SJCRH30 (cell line): ENCODE measurements at places on chromosomes 3 and 15. TPM values are rescaled to one million over a fixed set of nuclear protein-coding genes. Genes with fewer than 3 reads are reported as not detected.

- no peak for DNase-seq
These were observed 2.0 kb downstream of the SRGAP3 start for GRCh38 chr3:9247361-9247940.

Gene ACY1
- 24.5 and 26.2 TPM in 2 replicates for total RNA-seq

DNA sequence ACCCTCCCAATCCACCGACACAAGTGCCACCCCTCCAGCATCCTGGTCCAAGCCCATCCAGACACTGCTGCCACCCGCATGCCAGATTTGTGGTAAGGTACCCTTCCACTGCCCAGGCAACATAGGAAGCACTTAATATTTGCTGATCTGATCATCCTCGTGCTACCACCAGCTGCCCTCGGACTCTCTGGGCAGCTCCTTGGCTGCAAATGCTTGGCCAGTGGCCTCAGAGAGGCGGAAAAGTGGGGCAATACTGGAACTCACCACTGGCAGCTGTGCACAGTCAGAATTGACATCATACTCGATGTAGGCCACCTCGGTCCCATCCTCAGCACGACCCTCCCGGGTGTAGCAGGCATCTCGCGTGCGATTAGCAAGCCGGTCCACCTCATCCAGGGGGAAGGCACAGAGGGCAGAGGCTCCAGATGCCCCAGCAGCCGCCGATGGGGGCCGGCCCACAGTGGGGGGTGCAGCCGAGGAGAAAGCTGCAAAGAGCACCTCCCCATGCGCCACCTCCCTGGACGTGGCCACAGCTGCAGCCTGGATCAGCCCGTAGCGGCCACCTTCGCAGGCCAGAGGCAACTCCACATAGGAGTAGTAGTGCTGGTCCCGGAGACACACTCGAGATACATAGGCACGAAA is 6.5 kb downstream of the PLXNB1 start:
- DNase-seq, result peak; percentile 29

Gene SERPINI2
- not detected in 2 replicates for total RNA-seq

DNA sequence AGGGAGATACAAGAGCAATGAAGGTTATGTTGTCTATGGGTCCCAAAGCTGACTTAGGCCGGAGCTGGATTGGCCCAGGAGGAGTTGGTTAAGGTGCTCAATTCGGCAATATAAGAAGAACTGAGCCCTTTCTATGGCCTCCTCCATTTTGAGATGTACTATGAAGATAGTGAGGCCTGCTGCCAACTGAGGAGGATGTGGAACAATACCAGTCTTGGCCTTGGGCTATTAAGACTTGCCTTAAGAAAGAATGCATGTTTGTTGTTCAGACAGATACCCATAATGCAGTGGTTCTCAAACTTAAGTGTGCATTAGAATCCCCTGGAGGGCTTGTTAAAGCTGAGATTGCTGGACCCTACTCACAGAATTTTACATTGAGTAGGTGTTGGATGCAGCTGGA is 24.4 kb upstream of the LEKR1 start:
- DNase-seq, result no peak

Gene FSIP1
- 0.76 and 0.87 TPM in 2 replicates for total RNA-seq

GRCh38 chr3:187281191-187281714 is 10.3 kb downstream of the MASP1 start:
- DNase-seq, result no peak

DNA sequence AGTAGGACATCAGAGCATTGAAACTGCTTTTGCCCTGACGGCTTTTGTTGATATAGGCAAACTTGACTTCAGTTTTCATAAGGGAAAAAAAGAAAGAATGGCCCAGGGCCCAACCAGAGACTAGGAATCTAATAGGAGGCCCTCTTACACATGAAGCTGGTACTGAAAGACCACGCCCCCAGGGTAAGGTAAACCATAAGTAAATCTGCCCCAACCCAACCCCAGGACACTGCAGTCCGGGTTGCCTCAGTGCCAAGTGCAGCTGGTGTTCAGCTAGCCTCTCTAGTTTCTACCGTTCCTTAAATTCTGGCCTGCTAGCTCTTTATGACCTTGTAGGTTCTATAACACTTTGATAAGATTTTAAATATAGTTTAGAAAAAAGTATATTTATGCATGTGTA is 136.7 kb downstream of the AQP9 start:
- DNase-seq, result no peak

Gene PLA2G4D
- total RNA-seq, result not detected in 2 replicates

DNA sequence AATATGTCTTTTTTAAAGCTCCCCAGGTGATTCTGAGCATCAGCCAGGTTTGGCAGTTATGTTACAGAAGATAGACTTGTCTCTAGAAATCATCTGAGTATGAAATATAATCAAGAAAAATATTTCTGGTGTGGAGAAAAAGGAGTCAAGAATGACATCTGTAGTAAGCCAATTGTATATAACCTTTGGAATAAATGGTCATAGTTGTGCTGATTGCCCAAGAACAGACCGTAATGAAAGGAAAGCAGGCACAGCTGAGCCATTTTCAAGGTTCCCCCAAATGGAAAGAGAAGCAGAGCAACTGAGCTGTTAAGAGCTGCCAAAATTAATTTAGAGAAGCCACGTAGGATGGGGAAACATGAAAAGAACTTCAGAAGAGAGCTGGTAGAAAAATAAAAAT is 26.6 kb downstream of the GOLM2 start:
- no peak for DNase-seq

Gene RBMS3
- total RNA-seq, result 8.1 and 9.5 TPM in 2 replicates

Gene PLA1A
- 1.2 and 1.4 TPM in 2 replicates for total RNA-seq

Gene CSPG4
- 10.4 and 11.1 TPM in 2 replicates for total RNA-seq

- DNase-seq, result no peak
These were observed 9.7 kb upstream of the MEIS2 start for GRCh38 chr15:37109872-37110572.

Gene PSMD6
- total RNA-seq, result 73.6 and 76.1 TPM in 2 replicates

GRCh38 chr3:40938591-40938990 is 260.7 kb upstream of the CTNNB1 start:
- no peak for DNase-seq

DNA sequence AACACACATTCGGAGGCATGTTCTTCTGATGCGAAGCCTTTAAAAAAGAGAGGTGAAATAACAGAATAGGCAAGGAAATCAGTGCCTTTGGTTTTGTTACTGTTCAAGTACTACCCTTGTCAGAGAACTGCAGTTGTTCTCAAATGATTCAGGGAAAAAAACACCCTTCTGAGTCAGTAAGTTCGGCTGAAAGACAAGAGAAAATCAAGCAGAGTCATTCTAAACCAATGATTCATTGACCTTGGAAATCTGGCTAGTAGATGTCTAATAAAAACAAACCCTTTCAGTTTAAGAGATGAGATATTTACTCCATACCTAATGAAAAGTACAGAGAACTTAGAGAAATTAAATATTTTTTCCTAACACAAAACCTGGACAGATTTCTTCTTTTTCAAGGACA is 72.7 kb upstream of the ABI3BP start:
- no peak for DNase-seq

GRCh38 chr15:50925281-50925680 is 16.8 kb downstream of the AP4E1 start:
- no peak for DNase-seq

Gene CATSPER2
- total RNA-seq, result 1.3 and 1.4 TPM in 2 replicates

Gene C15orf62
- total RNA-seq, result 0.10 and 0.14 TPM in 2 replicates

GRCh38 chr3:37197810-37198371 is 23.5 kb upstream of the LRRFIP2 start:
- DNase-seq, result peak; percentile 90

DNA sequence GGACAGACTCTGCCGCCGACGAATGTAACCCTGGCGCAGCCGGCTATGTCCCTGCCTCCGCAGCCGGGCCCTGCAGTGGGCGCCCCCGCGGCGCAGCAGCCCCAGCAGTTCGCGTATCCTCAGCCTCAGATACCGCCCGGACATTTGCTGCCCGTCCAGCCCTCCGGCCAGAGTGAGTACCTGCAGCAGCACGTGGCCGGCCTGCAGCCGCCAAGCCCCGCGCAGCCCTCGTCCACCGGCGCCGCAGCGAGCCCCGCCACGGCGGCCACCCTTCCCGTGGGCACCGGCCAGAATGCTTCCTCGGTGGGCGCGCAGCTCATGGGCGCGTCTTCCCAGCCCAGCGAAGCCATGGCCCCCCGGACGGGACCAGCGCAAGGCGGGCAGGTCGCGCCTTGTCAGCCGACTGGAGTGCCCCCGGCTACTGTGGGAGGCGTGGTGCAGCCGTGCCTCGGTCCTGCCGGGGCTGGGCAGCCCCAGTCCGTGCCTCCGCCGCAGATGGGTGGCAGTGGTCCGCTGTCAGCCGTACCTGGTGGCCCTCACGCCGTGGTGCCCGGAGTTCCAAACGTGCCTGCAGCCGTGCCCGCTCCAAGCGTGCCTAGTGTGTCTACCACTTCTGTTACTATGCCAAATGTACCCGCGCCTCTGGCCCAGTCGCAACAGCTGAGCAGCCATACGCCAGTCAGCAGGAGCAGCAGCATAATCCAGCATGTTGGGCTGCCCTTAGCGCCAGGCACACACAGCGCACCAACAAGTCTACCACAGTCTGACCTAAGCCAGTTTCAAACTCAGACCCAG is 2.4 kb downstream of the TSC22D2 start:
- peak; percentile 56 for DNase-seq

Gene SLC22A13
- 0.08 and 0.10 TPM in 2 replicates for total RNA-seq

DNA sequence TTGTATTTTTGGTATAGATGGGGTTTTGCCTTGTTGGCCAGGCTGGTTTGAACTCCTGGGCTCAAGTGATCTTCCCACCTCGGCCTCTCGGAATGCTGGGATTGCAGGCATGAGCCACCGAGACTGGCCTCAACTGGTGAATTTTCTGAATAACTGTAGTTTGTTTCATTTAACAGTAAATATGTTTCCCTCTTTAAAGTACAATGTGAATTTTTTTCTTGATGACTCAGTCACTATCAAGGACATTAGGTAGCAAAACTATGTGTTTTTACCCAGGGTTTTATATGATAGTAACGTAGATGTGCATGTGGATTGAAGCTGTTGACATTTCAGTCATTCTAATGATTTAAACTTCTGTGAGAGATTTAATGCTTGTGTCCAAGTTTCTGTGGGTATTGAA is 40.2 kb upstream of the MAPKBP1 start:
- DNase-seq, result no peak

Gene NRROS
- not detected in 2 replicates for total RNA-seq

GRCh38 chr3:11323813-11324212 is 51.6 kb downstream of the ATG7 start:
- DNase-seq, result no peak

Gene PLA2G4E
- not detected in 2 replicates for total RNA-seq

Gene KIF15
- 41.9 and 46.9 TPM in 2 replicates for total RNA-seq

DNA sequence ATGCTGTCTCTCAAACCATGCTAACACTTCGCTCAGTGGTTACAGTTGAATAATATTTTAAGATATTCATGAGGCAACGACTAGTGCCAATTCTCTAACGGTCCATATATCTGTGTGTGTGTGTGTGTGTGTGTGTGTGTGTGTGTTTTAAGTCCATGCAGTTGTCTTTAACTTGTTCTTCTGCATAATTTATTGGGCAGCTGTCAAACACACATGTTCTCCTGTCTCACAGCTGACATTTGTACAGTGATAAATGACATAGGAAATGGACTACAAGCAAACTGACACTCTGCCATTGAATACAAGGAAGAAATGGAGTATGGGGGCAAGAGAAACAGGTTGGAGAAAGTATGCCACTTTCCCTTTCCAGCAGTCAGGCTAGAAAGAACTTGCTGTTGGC is 172.0 kb downstream of the PDZRN3 start:
- DNase-seq, result no peak

GRCh38 chr3:143594206-143594605 is 254.1 kb downstream of the SLC9A9 start:
- no peak for DNase-seq

- no peak for DNase-seq
These were observed 6.8 kb upstream of the SNX22 start for GRCh38 chr15:64144565-64145281.

Gene TLR9
- not detected in 2 replicates for total RNA-seq

DNA sequence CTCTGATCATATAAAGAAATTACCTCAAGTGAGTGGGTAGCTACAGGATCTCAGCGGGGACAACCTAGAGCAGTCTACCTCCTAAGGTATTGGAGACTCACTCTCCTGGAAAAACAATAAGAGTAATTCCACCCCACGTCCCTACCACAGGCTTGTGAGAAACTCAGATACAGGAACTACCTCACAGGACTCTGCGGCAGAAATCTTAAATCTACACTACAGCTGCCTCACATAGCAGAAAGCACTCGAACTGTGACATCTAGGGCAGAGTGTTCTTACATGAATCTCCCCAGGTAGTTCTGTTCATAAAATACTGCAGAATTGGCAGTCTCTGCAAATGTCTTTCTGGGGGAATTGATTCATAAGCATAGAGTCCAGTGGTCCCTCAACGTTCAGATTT is 382.9 kb upstream of the IL12A start:
- DNase-seq, result no peak

DNA sequence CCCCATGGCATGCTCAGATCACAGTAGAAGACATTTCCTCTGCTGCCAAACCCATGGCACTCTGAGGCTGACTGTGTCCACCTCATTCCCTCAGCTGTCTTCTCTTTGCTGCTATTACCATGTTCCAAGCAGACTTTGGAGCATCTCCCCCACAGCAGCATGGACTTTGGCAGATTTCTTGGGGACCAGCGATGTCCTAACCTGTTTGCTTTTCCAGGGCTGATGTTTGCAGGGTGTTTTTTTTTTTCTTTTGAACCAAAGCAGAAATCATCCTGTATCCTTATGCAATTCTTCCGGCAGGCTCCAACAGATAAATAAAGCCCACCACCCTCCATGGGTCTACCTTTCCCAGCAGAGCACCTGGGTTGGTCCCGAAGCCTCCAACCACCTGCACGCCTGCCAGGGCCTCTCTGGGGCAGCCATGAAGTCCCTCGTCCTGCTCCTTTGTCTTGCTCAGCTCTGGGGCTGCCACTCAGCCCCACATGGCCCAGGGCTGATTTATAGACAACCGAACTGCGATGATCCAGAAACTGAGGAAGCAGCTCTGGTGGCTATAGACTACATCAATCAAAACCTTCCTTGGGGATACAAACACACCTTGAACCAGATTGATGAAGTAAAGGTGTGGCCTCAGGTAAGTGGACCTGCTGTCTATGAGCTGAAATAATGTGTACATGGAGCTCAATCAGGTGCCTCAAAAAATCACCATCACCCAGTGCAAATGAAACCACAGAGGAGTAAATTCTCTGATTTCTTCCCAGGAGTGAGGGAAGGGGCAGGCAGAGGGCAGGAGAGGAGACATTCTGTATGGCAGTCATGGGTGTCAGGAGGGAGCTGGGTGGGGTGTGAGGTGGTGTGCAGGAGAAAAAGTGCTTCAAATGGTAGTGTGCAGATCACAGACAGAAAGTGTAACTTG is at the start of gene AHSG:
Gene AHSG, plus strand, starts transcription at position 340 of the 916 bp plus-strand sequence. Its CDS starts 82 bp downstream, at position 422.
- no peak for DNase-seq

- DNase-seq, result no peak
These were observed 1240.2 kb upstream of the ALCAM start for GRCh38 chr3:104126463-104126862.

Gene SLC33A1
- 15.8 and 18.6 TPM in 2 replicates for total RNA-seq

GRCh38 chr3:156691920-156692319 is 17.5 kb downstream of the TIPARP start:
- no peak for DNase-seq

DNA sequence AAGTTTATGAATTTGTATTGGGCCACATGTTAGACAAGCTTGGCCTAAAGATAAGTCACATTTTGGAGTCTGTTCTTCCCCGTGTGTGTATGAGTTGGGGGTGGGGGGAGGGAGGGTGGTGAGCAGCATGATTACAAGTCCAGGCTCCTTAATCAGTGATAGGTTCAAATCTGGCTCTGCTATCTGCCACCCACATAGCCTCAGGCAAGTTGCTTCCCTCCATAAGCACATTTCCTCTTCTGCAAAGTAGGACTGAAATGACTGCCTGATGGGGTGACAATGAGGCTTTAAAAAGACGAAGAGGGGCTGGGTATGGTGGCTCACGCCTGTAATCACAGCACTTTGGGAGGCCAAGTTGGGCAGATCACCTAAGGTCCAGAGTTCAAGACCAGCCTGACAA is 1.1 kb upstream of the SPATA12 start:
- no peak for DNase-seq

GRCh38 chr3:130258532-130258952 is 86.9 kb upstream of the COL6A5 start:
- DNase-seq, result no peak
